Activated T-cell treated with anti-CD3 and anti-CD28 coated beads, Interleukin-2, amount 50 U/mL, for 4 hours (primary cell): ENCODE measurements at places on chromosomes 5 and 9. TPM values are rescaled to one million over a fixed set of nuclear protein-coding genes. Genes with fewer than 3 reads are reported as not detected.

- no peak for DNase-seq
Measured at GRCh38 chr5:5383461-5383860, 39.0 kb upstream of the ICE1 start.

ABO gene
- total RNA-seq = not detected

- no peak for DNase-seq
Measured at GRCh38 chr5:10445352-10445751, 3.7 kb downstream of the ROPN1L start.

ZNF454 gene
- not detected for total RNA-seq

ARHGAP26 gene
- 11.7 TPM for total RNA-seq

DNA sequence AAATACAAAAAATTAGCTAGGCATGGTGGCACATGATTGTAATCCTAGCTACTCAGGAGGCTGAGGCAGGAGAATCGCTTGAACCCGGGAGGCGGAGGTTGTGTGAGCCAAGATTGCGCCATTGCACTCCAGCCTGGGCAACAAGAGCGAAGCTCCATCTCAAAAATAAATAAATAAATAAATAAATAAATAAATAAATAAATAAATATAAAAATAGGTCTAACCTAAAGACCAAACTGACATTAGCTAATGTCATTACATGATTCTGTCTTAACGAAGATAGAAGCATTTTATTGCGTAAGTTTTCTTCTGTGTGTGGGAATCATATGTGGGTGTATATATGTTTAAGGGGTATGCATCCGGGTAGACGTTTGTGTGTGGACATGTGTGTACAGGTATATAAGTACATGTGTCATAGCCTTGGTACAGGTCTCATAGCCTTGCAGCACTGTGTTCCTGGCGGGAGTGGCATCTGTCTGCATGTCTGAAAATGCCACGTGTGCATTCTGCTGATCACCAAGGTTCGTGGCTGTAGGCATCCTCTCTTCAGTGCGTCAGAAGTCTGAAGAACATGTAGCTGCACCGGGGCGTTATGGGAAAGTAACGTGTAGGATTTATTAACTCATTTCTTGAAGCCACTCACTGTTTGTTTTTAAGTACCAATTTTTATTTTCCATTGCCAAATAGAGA, 298.1 kb downstream of the NR3C1 start:
- DNase-seq = no peak

DNA sequence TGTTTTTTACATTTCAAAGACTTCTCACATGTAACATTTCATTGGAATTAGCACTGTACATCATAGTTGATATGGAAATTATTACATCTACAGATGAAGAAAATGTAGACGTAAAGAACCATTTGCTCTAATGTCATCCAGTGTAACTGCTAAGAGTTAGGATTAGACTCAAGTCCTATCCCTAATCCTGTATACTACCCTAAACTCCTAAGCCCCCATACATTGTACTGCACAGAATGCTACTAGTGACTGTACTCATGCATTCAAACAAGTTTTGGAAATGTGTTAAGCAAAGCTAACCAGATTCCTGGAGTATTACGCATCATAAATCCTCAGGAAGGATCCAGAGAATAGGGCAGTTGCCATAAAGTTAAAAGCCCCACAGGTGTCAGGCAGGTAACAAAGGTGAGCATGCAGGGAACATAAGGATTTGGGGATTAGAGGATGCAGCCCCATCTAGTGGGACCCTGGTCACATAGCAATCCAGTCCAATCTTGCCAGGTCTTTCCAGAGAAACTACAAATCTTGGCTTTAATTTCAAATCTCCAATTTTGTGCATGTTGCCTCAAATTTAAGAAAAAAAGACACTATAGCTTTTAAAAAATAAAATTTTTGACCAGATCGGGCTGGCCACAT, 32.0 kb downstream of the HAVCR1 start:
- DNase-seq = no peak

DNA sequence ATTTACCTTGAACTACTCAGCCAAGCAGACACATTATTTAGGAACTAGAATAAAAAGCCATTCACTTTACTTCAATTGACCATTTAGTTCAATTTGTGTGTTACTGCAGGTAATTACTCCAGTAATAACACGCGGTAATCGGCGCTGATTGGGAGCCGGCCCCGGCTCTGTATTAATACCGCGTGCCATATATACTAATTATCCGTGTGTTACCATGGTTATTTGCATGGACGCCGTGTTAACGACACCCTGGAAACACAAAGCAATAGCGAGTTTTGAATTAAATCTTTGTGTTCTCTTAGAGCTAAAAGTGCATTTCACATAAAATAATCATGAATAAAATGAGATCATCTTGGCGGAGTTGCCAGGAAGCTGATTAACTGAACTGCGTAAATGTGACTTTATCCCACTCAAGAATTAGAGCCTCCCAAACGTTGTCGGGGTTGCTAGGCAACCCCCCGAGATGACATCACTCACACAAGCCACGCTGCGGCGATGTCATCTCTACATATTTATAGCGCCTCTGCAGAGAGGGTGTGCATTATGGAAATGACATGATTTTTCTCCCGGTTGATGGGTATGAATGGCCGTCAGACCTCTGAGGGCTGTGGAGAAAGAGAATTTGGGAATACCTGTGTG, 41.4 kb upstream of the RNU6ATAC start:
- DNase-seq = no peak

GRCh38 chr5:152994033-152994680, 496.3 kb upstream of the GRIA1 start:
- DNase-seq = no peak

- no peak for DNase-seq
Measured at GRCh38 chr9:14452539-14452938, 138.6 kb upstream of the NFIB start.

DNA sequence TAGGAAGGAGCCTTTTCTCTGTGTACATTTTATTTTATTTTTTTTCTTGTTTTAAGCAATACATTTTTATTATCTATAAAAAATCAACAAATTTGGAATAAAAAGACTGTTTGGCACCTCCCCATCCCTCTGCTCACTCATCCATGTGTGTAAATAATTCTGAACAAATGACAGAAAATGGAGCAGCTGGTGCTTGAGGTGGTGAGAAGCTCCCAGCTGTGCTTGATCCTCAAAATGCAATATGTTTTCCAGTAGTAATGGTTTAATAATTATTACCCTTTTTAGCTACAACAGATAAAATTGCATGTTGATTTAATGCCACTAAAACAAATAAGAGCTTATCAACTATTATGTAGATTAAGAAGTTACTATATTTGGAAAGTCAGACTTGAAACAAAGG, 132.5 kb downstream of the CDH18 start:
- DNase-seq = no peak

DNA sequence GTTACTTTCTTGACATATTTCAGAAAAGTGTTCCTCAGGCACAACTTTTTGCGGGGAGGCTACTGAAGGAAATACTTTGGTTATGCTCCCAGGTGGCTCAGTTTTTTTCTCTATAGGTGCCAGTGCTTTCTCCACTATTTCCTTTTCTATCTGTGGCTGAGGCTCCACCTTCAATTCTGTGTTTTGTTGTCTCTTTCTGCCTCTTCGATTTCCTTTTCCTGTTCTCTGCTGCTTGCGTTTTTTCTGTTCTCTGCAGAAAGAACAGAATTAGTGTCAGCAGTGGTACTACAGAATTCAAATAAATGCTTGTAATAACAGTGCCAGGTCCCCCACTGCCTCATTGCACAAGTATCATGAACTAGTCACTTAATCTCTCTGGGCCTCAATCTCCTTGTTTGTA, 7.0 kb downstream of the HEMGN start:
- DNase-seq = no peak

- DNase-seq = no peak
Measured at GRCh38 chr5:91224969-91225368, 158.1 kb downstream of the ARRDC3 start.

C8G gene
- total RNA-seq = 0.94 TPM

GRCh38 chr5:78778538-78778937, 130.0 kb upstream of the LHFPL2 start:
- no peak for DNase-seq

WNK2 gene
- total RNA-seq = 3.0 TPM

PHAX gene
- 56.9 TPM for total RNA-seq

FBP1 gene
- 0.51 TPM for total RNA-seq
